ENCODE measurements at places on chromosomes 7 and 10.

DNA sequence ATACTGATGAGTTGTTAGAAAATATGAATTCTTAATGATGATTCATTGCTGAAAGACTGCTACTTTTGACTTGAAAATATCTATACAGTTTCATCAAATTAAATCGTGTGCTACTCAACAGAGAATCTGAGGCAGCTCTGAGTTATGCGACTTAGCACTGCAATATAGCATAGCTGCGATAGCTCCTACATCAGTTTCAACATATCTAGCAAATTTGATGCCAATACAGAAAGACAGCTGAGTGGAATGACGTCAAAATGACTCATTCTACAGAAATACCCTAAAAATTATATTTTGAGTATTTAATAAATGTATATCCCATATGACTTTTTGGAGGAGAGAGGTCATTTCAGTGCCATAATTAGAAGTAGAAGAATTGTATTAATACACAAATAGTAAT is 1.1 kb upstream of the TARP start:
- no peak for DNase-seq

DNA sequence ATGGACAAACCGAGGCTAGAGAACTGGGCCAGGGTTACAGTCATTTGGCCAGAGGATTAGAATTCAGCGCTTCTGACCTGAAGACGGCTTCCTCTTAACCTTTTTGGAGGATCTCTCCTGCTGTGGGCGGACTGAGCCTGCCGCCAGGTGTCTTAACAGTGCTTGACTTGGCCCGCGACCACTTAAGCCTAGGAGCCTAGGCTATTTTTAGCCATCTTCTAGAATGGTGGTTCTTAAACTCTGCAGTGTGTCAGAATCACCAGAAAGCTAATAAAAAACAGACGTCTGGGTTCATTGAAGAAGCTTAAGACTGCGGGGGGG is 722 bp downstream of the MDH2 start:
- DNase-seq, result no peak

DNA sequence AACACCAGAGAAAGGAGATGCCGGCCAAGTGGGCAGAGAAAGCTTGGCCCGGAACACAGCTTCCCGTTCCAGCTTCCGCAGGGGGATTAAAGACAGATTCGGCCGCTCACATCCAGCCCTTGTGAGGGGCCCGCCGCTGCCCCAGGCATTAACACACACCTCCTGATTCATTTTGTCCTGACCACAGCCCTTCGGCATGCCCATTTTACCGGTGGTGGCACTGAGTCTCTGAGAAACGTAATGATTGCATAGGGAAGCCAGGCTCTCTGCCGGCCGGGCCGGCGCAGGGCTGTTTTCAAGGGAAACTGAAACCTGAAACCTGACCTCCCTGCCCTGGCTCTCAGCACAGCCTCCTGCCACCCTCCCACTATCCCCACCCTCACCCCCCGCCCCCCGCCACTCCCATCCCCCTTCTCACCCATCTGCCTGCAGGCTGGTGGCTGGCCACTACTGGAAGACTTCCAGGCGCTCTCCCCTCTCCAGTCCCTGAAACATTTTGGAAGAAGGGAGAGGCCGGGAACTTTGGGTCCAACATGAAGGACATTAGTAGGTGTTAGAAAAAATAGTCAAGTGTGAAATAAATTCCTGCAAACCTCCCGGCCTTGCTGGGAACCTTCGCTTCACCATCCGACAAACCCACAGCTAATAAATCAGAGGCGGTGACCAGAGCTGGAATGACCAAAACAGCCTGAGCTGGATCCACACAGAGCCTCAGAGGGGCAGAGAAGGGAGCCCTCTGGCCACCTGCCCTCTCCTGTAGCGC is 83.5 kb upstream of the CUX1 start:
- DNase-seq, result peak; percentile 57

- DNase-seq, result peak; percentile 89
These were observed 590.9 kb upstream of the ANKRD30A start for GRCh38 chr10:36534471-36535002.

DNA sequence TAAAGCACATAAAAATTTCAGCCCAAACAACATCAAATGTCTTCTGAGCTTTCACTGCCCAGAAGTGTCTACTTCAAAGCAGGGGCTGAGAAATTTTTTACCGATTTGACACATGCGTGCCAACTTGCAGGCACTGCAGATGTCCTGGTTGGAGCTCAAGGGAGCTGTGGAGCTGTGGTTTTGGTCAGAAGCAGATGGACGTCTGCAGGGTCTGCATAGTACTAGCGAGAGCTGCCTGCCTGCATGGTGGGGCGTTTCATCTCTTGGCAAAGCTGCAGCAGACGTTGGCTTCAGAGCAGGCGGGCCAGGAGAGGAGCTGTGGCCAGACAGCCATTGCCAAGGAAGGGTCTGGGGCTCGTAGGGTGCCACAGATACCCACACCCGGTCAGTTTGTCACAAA is 296.7 kb downstream of the GLRX3 start:
- DNase-seq, result no peak

DNA sequence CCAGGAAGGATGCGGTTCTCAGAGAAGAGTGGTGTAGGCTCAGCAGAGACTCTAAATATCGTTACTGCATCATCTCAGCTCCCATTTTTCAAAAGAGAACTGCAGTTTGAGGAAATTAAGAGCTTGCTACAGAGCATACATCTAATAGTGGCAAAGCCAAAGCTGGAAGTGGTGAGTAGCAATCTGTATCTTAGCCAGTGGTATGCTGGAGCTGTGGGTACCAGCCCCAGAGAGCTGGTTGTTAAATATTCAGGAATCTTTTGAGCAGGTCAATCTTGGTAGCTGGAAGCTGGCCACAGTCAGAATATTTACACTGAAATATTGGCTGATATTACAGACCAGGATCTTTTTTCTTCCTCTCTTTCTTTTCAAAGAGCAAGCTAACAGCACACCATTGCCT is 88.4 kb upstream of the STEAP1B start:
- DNase-seq, result peak; percentile 36

- DNase-seq, result no peak
These were observed 32.3 kb downstream of the UPF2 start for GRCh38 chr10:12010353-12010752.

DNA sequence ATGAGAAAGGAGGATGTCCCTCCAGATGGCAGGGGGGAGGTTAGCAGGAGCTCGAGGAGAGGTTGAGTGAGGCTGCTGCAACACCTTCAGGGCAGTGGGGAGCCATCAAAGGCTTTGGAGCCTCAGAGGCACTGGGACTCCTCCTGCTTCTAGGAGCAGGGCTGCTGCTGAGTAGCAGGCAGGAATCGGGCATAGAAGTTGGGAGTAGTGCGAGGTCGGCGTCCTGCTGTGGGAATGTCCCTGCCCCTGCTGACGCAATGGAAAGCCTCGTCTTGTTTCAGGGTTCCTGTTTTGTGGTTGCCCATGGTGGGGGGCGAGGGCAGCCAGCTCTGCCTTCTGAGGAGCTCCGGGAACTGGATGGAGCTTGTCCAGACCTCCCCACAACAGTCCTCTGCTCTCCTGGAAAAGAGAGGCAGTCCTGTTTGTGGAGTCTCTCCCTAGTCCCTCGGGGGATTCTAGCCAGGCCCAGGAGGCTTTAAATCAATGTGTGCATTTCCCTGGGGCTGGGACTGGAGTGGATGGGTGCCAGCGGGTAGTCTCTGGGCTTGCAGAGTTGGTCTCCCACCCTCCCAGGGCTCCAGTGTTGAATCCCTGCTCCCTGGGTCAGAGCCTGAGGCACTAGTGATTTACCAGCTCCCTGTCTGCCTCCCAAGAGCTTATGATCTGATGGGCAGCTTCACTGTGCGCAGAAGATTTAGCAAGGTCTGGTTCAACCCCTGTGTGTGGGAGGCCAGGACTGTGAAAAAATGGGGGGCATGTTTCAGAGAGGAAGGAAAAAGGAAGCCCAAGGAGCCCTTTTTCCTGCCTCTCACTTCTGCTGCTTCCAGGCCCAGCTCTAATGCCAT is 98.7 kb upstream of the PPIF start:
- peak; percentile 75 for DNase-seq

DNA sequence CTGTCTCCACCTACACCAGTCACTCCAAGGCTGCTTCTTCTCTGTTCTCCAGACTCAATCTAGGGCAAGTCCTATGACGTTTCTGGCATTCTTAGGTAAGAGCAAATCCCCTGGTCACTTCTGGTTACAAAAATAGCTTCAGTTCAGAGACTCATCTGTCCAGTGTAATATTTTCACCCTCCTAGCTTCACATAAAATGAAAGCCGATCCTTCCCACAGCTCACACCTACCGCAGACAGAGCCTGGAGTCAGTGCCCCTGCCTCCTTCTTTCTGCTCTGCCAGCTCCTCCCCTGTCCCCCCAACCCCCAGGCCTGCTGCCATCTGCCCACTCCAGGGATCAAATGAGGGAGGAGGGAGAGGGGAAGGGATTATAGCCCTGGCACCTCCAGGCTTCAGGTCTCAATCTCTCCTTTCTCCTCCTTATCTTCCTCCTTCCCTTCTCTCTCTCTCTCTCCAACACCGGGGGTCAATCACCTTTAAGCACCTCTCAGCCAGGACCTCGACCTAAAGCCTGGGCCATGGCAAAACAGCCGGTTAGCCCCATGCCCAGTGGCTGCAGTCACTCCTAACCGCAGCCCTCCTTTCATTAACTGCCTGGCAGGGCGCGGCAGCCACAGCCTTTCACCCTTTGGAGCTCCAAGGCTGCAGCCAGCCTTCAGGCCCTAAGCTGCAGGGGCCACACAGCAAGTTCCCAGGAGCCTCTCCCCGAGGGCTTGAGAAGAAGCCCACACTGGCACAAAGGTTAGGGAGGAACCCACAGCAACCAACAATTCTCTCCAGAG is 292.6 kb upstream of the MGMT start:
- DNase-seq, result no peak

DNA sequence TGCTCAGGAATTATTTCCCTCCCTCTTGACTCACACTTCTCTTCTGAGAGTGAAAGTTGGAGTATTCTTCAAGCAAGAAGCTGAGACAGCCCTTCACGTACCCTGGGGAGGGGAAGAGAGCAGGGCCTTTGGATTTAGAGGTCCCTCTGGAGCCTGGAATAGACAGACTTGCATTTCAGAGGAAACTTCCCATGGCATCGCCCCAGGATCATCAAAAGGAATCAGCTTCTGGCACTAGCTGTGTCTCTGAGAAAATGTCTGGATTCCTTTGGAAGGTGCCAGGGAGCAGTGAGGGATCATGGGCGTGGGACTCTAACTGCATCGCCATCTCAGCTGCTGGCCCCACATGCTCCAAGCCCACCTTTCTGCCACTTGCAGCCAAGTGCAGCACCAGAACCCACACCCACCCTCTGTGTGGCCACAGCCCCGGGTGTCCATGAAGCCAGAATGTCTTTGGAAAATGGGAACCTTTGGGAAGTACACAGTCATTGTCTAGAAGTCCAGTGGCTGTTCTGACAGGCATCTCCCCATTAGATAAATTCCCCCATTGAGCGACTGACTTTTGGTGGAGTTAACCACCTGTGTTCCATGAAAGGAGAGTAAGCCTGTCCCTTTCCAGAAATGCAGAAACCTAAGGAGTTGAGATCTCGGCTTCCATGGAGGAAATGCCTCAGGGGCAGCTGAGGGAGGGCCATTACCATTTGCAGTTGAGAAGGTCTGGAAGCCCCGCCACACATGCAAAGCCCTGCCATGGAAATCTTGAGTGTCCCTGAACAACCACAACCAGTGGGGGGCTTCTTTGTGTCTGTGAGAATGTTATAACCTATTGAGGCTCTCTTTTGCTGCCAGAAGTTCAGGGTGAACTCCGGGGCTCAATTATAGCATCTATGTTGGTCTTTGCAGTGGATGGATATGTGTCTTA is 57.8 kb upstream of the GDF10 start:
- DNase-seq, result no peak

DNA sequence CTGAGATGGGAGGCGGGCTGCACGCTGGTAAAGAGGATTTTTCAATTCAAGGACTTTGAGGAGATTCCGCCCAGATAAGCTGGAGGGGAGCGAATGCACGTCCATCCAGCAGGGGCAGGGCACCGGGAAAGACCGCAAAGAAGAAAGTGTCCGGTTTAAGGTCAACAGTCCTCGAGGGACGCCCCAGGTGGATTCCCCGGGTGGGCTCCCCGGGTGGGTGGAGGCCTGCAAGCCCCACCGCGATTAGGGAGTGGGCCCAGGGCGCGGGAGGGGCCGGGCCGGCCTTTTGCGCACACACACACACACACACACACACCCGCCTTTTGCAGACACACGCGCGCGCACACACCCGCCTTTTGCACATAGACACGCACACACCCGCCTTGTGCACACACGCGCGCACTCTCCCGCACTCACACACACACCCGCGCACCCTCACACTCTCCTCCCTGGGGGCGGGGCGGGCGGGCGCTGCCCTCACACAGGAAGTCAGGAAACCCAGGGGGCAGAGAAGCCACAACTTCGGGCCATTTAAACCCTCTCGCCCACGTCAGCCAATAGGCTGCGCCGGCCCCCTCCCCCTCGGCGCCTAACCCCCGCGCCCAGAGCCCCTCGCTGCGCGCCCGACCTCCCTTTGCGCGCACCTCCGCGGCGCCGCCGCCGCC is 615 bp downstream of the ARHGAP12 start:
- DNase-seq, result peak; percentile 65

DNA sequence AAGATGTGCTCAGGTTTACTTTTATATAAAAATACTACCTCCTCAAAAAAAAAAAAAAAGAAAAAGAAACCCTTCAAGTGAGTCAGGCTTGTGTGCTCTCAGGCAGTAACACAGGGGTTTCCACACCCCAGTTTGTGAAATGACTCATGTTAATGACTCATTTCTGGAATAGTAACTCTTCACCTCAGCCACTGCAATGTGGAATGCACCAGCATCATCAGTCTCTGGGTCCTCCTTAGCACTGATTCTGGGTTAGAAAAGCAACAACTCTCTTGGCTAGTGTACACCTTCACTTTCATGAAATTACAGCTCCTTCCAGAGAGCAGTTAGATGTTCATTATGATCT is 110.6 kb downstream of the EMX2 start:
- DNase-seq, result no peak

DNA sequence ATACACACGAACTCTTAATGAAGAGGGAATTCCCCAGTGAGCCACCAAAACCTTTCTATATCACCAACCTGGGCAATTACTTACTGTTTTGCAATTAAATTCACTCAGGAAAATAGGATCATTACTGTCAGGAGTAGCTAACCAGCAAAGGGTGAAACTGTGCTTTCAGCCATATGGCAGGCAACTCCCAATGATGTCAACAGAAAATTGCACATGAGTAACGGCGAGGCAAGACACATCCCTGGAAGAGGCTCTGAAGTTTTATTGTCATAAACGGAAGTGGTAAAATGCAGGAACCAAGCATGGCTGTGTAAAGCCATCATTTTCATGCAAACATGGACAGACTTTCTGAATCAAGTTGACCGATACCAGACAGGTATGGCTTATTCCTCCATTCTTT is 548.9 kb upstream of the AUTS2 start:
- no peak for DNase-seq

DNA sequence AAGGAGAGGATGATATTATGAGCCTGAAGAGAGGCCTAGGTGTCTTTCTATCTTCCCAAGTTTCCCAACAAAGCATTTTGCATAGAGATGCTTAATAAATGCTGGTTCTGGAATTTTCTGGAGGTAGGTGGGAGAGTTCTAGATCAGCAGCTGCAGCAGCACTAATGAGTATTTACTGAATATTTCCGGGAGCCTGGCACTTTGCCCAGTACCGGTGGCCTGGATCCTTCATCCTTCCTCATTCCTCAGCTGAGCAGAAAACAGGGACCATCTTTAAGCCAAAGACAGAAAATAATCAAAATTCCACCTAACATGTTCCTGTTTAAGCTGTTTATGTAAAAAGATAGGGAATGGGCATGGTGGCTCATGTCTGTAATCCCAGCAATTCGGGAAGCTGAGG is 813.2 kb upstream of the AUTS2 start:
- DNase-seq, result no peak
